ENCODE measurements at places on chromosomes 13 and 19.

GRCh38 chr13:25345576-25345975 is 26.2 kb upstream of the ATP8A2 start:
- no peak for DNase-seq

DNA sequence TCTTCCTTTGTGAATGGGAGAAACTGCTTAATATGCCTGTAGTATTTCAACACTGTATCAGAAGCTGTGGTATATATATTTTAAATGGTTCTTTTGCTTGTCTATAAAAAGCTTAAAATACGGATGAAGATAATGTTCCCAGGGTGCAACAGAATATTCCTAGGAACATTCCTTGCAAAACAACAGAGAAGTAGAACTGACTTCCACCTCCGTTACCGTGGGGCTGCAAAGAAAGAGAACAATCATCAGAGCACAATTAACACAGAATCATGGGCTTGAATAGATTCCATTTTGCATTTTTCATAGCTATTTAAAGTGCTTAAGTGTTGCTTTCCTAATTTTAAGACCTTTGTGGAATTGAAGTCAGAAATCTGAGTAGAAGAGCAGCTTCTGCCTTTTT is 1227.7 kb downstream of the EFNB2 start:
- no peak for DNase-seq

DNA sequence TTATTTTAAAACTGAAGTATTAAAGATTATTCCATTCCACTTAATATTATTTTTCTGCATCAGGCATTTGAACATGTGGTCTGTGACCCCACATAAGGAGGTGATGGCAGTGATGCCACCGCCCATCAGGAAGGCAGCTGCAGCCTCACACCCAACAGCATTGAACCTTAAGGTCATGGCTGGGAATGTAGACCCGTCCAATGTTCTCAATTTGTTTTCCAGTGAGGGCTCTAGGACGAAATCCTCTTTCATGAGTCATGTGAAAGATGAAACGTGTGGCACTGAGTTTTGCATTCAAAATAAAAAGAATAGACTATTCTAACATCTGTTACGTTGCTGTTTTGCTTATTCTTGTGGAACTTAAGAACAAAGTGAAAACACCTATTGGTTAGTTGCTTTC is 74.5 kb upstream of the ANKRD10 start:
- no peak for DNase-seq

DNA sequence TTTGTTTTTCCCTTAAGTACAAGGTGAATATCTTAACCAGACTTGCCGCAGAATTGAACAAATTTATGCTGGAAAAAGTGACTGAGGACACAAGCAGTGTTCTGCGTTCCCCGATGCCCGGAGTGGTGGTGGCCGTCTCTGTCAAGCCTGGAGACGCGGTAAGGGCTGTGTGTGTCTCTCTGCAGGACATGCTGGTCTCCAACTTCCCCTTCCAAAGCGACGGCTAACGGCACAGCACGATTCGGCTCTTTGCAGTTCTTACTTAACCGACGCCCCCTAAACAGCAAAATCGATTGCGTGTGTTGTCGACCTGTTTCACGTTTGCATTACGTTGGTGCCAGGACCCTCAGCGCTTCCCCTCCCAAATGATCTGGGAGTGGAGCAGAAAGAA is 73.2 kb downstream of the GGACT start:
- no peak for DNase-seq

GRCh38 chr13:36074659-36075058 is 56.5 kb downstream of the DCLK1 start:
- no peak for DNase-seq

- no peak for DNase-seq
Observed at GRCh38 chr19:29624489-29625185, 18.6 kb downstream of the POP4 start.

DNA sequence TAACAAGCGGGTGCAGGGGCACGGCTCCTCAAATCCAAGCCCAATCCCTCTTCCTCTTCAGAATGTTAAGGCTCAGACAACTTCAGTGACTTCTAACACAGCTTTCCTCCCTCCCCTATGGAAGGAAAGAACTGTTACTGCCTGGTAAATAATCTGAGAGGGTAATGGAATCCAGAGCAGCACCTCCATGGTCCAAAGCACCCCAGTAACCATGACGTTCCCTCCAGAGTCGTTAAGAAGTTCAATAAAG is 969 bp downstream of the AKT2 start:
- no peak for DNase-seq

DNA sequence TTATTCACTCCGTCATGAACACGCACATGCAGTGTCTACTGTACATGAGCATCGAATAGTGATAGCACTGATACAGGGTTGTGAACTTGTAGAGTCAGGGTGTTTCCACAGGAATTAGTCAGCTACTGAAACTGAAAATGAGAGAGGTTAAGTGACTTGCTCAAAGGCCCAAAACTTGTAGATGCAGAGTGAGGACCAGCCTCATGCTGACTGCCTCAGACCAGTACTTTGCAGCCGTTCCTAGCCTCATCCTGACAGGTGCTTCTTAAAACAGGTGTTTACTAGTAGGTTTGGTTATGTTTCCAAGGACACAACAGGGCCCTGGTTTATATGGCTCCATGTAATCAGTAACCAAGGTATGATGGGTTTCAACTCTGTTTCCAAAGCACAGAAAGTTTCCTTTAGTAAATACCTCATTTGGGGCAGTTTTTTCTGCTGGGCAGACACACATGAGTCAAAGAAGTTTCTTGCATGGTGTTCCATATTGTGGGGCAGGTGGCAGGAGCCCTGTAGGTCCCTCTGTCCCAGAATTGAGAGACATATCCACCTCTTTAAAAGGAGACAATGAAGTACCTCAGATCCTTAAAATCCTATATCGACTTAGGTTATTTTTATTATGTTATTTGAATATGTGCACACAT is 16.0 kb downstream of the FGF9 start:
- no peak for DNase-seq

- no peak for DNase-seq
Observed at GRCh38 chr13:78576261-78576660, 27.1 kb downstream of the POU4F1 start.

GRCh38 chr13:103734837-103735236 is 668.6 kb upstream of the SLC10A2 start:
- DNase-seq = no peak

DNA sequence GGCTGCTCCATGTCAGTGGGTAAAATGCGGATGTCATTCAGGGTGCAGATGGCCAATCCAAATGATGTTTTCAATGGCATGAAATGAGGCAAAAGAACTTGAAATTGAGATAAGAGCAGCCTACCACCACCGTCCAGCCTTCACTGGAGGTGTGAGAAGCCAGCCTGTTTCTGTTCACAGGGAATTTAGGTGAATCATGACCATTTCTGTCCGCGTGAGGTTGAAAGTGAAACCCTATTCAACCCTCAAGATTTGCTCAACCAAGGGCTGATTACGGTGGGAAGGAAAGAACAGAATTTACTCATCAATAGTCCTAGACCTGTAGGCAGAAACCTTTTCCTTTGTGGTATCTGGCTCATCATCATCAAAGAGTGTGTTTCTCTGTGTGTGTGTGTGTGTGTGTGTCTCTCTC is 370.7 kb downstream of the COG6 start:
- DNase-seq = no peak

GRCh38 chr19:38736413-38737280 is 7.6 kb downstream of the CAPN12 start:
- DNase-seq = peak; percentile 31

GRCh38 chr19:10928563-10929401 is at the start of the genes TIMM29 and YIPF2:
TIMM29 (plus strand) TSS chr19:10928811; CDS start chr19:10928823, 12 bp downstream.
YIPF2 (minus strand) TSS chr19:10928639; CDS start chr19:10928410, 229 bp downstream.
- peak; percentile 98 for DNase-seq

- no peak for DNase-seq
Observed at GRCh38 chr19:32676186-32676894, 692 bp downstream of the RGS9BP start.

DNA sequence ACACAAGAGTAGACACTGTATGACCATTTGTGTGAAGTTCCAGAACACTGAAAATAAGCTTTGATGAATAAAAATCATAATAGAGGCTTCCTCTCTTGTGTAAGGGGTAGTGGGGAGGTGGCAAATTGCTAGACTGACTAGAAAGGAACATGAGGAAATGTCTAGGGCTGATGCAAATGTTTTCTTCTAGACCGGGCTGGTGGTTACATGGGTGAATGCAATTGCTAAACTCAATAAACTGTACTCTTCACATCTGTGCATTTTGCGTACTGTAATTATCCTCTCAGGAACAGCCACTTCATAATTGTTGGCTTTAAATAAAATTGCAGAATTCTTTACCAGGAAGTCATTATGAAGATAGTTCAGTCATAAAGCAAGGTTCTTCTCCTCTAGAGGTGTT is 5.2 kb upstream of the KBTBD7 start:
- no peak for DNase-seq

DNA sequence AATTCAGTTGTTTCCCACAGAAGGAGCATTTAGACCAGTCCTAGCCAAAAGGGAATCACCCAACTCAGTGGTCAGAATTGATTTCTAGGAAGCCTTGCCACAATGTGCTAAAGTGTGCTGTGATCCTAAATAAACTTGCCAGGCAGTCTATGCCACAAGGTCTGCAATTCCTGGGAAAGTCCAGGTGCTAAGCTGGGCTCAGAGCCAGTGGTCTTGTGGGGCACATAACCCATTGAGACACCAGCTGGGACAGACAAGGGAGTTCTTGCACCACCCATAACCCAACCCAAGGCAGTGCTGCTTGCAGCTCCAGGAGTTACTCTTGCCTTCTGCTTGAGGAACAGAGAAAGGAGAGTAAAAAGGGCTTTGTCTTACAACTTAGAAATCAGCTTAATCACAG is 489.5 kb upstream of the SPRY2 start:
- no peak for DNase-seq

DNA sequence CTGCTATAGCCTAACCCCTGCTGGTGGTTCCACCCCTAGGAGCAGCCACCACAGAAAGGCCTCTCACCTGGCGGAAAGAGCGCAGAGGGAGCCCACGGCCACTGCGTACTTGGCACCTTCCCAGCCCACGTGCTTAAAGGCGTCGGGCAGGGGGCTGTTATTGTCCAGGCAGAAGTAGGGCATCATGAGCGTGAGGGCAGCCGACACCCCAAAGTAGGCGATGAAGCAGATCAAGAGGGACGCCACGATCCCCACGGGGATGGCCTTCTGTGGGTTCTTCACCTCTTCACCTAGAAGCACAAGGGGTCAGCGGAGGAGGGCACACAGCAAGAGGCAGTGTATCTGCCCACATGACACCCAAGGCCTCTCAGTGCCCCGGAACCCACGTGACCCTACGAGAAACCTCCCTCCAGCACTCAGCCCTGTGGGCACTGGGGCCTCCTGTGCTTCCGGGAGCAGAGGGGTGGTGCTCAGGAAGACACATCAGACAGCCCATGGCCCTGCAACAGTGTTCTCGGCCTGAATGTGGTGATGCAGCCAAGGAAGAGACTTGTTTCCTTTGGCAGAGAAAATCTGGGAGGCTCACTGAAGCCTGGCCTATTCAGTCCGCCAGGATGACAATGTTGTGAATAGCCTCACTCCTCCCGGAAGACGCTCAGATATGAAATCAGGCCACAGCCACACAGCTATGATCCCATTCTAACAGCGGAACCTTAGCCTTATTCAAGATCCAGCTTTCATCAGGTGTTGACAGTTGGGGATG is 72.1 kb downstream of the SLC7A1 start:
- DNase-seq = no peak

- no peak for DNase-seq
Observed at GRCh38 chr13:24745861-24746617, 17.9 kb upstream of the RNF17 start.

GRCh38 chr13:73870970-73871935 is 263.0 kb downstream of the KLF12 start:
- DNase-seq = peak; percentile 89

GRCh38 chr13:30607908-30608307 is 9.8 kb upstream of the USPL1 start:
- DNase-seq = no peak

- peak; percentile 62 for DNase-seq
Observed at GRCh38 chr13:89066868-89067466, 1395.8 kb downstream of the SLITRK5 start.

DNA sequence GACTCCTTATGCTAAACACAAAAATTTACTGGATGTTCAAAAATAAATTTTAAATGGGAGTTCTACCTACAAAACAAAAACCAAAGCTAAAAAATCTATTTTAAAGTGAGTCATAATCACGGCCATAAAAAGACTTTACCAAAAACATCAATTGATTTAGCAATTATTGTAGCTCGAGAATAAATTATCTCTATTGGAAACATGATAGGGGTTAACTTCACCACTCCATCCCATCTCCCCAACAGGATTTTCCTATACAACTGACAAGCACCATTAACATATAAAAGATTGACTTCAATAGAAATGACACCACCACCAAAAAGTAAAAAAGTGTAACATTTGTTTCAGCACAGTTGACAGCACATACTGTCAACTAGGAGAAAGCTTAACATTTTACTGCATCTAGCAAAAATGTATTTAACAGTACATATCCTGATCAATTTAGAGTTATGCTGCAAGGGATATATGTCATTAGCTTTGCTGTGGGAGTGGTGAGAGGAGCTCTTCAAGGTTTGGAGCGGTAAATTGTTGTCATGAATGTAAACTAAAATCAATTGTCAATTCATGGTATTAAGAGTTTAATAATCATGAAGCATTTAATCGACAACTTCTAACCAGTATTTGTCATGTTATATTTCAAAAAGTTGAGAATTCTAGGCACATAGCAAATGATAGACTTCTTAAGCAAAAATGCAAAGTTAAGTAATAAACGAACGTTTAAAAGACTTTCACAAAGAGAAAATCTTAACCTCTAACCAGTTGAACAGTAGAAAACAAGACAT is 3.8 kb downstream of the UBL3 start:
- DNase-seq = no peak

GRCh38 chr19:29964171-29964570 is 22.1 kb downstream of the URI1 start:
- DNase-seq = peak; percentile 28

DNA sequence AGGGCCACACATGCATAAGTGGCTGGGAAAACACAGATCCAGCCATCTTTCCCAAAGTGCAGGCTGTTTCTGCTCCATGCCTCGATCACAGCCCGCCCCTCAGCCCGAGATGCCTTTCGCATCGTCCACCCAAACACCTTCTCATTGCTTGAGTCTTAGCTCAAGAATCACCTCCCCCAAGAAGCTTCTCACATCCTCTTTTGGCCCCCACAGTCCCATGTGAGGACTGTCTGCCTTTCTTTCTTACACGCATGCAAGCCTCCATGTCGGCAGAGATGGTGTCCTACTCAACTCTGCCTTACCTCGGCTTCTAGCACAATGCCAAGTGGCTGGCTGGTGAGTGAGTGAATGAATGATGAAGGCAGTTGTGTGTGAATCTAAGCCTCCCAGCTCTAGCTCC is 18.1 kb upstream of the GSX1 start:
- no peak for DNase-seq

GRCh38 chr19:3185461-3186159 is at the start of gene NCLN:
NCLN (plus strand) TSS chr19:3185930; CDS start chr19:3186031, 101 bp downstream.
- peak; percentile 97 for DNase-seq

Measured in mesenchymal stem cell (in vitro differentiated cells and primary cell).